ENCODE measurements at places on chromosomes 3 and 15.

DNA sequence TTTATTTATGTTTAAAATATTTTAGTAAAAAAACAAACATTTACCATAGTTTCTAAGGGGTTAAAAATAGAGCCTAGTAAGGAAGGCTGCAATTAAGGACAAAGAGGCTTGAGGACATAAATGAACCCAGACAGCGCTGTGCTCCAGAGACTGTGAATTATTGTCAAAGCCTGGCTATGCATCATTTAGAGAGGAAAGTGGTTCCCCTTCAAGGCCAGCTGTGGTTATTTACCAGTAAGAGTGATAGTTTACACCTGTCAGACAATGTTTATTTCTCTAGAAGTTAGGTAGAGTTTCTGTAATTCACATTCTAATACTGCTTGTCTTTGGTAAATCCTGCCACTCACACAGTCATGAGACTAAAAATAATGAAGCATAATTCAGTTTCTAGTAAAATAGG is 32.4 kb upstream of the PIK3R4 start:
- DNase-seq: no peak

- no peak for DNase-seq
These were observed 41.4 kb upstream of the CA12 start for GRCh38 chr15:63422891-63423590.

DNA sequence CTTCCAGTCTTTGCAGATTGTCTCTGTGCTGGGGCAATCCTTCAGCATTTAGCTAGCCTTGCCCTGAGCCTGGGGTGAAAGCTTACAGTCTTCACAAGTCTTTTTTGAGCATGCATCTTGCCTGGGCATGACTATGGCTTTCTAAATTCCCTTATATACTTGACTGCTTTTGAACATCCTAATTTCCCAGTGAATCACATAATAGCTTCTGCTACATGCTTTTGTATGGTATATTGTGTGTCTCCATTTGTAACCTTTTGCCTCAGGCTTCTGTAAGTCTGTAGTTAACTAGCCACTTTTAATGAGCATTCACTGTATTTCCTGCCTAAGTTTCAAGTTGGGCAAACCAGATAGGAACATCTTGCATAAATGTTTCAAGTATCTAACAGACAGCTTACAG is 76.8 kb downstream of the CHCHD4 start:
- no peak for DNase-seq

DNA sequence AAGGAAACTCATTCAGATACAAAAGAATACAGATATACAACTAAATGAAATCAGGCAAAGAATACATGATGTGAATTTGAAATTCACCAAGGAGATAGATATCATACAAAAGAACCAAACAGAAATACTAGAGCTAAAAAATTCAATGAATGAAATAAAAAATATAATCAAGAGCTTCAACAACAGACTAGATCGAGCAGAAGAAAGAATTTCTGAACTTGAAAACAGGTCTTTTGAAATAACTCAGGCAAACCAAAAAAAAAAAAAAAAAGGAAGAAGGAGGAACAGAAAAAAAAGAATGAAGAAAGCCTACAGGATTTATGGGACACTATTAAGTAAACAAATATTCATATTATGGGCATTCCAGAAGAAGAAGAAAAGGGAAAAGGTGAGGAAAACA is 137.8 kb downstream of the DMXL2 start:
- no peak for DNase-seq

- no peak for DNase-seq
These were observed 30.2 kb upstream of the HCLS1 start for GRCh38 chr3:121690777-121691405.

GRCh38 chr3:160444411-160444810 is 5.2 kb downstream of the TRIM59 start:
- DNase-seq: no peak

DNA sequence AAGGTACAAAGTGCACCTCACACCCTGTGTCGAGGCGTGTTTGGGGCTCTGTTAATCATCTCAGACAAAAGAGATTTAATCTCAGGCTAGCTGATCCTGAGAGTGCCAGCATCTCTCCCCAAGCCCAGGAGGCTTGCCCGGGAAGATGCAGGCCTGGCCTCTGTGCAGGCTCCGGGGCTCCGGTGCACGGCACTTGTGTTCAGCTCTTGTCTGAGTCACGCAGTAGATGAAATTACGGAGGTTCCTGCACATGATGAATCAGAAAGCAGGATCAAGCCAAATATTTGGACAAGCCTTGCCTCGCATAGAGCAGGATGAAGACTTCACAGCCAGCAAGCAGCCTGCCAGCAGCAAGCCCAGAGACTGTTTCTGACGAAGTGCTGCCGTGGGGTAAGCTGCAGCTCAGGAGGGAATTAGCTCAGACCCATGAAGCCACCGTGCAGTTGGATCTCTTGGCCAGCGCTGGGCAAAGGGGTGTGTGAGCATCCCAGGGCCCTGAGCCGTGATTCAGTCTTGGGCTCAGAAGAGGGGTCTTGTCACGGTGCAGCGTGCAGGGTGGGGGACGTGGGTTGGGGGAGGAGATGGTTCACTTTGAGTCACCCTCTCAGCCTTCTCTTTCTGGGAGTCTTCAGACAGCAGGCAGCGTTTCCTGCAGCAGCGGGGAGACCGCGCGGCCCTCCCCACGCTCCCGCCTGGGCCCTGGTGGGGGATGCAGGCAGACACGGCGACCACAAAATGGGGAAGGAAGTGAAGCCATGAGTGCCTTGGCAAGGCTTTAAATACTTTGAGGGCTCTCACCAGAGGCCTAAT is 89.2 kb upstream of the MEF2A start:
- peak; percentile 96 for DNase-seq

GRCh38 chr3:634511-634910 is 437.9 kb downstream of the CHL1 start:
- DNase-seq: no peak

- no peak for DNase-seq
These were observed 563.4 kb upstream of the DPPA4 start for GRCh38 chr3:109900783-109901182.

DNA sequence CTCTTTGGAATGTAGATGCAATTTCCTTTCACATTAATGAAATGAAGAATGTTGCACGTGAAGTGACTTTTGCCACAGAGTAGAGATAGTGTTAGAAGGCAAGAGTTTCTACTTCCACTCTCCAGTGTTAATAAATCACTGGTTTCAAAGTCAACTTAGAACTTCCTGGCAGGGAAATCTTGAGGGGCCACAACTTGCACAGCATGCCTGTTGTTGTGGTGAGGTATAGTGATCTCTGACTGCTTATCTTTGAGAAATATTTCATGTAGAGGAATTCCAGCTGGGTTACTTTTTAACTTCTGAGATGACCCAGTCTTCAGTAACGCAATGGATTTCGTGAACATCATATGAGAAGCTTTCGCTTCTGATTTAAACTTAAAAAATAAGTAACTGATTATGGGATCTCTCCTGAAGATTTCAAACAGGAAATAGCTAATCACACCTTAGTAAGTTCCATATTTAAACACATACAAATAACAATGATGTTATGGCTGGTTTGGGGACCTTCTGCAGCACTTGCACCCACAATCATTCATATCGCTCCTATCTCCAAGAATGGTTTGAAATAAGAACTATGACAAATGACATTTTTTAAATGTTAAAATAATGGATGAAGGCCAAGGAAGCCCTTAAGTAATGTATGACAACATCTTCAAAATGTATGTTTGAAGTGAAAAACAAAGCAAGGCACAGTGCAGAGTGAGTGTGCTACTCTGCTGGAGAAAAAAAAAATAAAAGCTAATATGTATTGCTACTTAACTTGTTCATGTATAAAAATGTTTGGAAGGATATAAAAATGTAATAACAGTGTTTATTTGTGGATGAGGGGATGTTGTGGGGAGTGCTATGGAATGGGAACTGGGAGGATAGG is 726.5 kb upstream of the NECTIN3 start:
- DNase-seq: peak; percentile 89

DNA sequence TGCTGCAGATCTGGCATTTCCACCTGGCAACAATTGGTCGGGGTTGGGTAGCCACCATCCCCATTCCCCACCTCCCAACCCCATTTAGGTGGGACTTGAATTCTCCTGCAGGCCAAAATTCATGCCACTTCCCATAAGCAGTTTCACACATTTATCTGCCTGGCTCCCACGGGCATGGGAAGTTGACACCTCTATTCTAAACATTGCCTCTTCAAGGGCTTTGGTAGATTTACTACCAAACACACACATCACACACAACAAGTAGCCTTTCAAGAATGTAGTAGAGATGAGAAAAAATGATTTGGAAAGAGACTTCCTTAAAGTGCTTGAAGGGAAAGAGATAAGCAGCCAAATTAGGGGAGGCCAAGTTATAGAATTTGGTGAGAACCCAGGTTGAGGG is 30.9 kb downstream of the ZBTB38 start:
- no peak for DNase-seq

DNA sequence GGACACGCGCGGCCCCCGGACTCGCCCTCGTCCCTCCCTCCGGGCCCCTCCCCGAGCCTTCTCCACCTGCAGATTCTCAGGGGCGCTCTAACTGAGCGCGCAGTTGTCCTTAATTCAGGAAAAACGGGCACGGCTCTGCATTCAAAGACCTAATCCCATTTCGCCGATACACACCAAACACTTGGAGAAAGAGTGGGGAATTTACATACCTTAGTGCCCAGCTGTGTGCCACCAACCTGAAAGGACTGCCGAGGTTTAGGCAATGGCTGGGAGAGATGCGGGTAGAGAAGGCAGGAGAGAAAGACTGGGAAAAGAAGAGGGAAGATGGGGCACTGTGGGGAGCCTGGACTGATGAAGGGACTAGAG is 21.8 kb downstream of the IGDCC3 start:
- no peak for DNase-seq

DNA sequence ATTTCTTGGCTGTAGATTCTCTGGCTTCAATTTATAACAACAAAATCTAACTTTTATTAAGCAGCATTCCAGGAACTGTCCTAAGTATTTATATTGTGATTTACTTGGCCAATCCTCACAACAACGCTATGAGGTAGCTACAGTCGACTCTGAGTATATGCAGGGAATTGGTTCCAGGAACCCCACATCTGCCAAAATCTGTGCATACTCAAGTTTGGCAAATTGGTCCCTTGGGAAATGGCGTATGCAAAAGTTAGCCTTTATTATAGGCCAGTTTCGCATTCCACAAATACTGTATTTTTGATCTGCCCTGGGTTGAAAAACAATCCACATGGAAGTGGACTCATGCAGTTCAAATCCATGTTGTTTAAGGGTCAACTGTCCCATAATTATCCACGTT is 53.9 kb downstream of the RAP2B start:
- DNase-seq: no peak

- DNase-seq: no peak
These were observed 36.9 kb downstream of the FAM3D start for GRCh38 chr3:58629629-58630028.

DNA sequence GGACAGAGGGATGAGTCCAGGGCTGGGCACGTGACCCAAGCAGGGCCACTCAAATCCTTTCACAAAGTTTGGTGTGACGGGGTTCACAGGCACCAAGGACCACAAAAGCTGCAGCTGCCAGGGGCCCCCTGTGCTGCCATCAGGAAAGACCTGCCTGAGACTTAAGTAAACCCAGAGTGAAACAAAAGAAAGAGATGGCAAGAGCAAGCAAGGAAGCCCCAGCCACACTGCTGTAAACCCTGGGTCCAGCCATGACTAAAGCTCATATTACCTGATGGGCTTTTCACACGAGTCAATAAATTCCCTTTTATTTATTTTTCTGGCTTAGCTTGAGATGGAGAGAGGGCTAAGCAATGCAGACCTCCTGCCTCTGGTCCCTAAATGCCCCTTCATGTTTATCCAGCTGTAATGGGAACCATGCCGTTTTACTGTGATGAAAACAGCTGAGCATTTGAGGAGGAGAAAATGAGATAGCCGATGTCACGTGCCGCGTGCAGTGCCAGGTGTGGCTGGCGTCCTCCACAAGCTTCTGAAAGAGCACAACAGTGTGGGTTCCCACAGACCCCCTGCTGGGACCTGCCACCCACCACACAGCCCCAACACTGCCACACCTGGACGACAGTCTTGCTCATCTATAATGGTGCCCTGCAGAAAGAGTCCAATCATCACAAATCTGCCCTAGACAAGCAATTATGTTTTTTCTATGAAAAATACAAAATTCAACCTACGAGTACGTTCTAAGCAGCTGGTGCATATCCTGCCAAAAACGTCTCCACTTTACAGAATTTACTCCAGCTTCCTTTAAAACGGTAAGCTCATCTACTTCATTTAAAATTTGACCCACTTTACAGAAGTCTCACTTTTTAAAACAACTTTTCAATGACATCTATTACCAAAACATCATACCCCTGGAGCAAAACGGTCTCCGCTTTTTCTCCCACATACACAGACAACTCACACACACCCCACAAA is 34.2 kb downstream of the ADAMTS17 start:
- DNase-seq: no peak

GRCh38 chr15:48603123-48603500 is 42.4 kb downstream of the FBN1 start:
- no peak for DNase-seq

- DNase-seq: no peak
These were observed 31.7 kb downstream of the CCR4 start for GRCh38 chr3:32983124-32983523.

DNA sequence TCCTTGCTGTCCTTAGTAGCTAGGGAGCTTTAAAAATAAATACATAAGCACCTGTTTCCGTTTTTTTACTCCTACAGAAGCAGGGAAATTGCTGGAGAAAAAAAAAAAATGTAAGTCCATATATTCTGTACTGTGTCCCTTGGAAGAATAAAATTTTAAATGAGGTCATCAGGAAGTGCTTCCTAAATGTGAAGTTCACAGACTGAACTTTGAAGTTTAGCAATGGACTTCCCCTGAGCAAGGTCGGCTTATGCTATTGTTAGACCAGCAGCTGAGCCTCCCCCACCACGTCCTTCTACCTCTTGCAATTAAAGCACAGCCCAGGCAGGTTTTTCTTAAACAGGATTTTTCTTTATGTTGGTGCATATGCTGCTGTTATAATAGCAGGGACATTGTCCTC is 26.3 kb downstream of the LIPC start:
- peak; percentile 25 for DNase-seq

DNA sequence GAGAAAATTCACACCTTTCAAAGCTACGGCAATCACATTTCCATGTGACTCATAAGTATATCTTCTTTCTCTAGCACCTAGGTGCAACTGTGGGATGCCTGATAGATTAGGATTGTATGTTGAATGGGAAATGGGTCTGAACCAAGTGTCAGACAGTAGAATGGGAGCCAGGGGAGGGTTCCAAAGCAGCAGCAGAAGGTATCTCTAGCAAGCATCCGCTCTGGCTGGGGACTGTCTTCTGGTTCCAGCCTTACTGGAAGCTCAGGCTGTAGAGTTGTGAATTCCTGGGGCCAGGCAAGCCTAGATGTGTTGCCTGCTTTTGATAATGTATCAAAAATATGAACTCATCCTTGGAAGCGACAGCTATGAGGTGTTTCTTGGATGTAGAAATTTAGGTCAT is 2.1 kb upstream of the CHL1 start:
- no peak for DNase-seq

Data from amniotic epithelial cell (primary cell).